ENCODE measurements at places on chromosomes 6 and 20.

- no peaks in the 10 kb centered on the region for H3K27me3 ChIP-seq
- DNase-seq, result no peak
- H3K4me3 ChIP-seq, result no peak overlapping the region
Measured at GRCh38 chr6:7119272-7119801, 11.6 kb downstream of the RREB1 start.

DNA sequence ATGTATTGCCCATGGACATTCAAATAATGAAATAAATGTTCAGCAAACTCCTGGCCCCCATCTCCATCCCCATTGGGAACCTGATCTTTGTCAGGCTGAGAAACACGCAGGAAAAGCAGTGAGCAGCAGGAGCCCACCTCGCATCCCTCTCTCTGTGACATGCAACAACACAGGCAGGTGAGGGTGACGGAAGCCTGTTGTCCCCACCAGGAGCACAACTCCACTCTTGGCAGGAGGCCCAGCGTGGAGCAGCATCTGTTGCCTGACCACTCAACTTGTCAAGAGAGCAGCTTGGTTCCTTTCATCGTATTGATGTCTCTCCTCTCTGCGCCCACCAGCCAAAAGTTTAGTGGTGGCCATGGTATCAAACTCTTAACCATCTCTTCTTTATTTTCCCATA lies 586.9 kb upstream of the ARID1B start:
- H3K27me3 ChIP-seq, result peaks cover 5% of the 10 kb centered on the region
- H3K4me3 ChIP-seq, result no peak overlapping the region
- H3K36me3 ChIP-seq, result no peaks in the 10 kb centered on the region

GRCh38 chr6:69146385-69146784 lies 511.3 kb downstream of the ADGRB3 start:
- no peak for DNase-seq
- H3K36me3 ChIP-seq, result peaks cover 3% of the 10 kb centered on the region
- H3K4me1 ChIP-seq, result no peaks in the 10 kb centered on the region

DNA sequence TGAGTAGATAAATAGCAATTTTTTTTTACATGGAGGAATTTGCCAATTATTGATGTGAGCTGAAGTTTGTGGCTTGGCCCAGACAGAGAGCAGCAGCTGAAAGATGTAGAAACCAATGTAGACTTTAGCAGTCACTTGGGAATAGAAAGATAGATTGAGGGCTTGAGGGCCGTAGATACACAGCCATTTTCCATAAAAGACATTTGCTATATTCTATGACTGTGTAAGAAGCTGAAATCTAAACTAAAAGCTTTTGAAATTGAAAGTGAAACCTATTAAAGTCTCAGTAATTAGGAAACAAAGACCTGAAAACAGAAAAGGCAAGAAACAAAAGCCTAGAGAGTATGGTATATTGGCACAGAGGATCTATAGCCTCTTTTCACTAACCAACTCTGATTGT lies 332.7 kb downstream of the CENPW start:
- H3K4me1 ChIP-seq, result no peaks in the 10 kb centered on the region
- H3K27me3 ChIP-seq, result no peaks in the 10 kb centered on the region

DNA sequence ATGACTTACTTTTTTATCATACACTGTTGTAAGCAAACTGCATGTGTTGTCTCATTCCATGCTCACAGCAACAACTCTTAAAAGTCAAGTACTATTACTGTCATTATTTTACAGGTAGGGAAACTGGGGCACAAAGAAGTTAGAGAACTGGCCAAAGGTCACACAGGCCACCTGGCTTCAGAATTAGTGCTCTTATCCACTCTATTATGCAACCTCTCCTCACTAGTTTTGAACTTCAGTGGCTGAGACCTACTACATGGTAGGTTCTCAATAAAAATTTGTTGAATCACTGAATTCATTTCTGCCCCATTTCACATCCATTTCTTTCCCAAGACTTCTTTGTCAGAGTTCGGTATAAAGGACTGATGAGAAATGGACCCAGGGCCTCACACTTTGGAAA lies 2.3 kb upstream of the BTN3A3 start:
- H3K4me3 ChIP-seq, result no peak overlapping the region
- no peaks in the 10 kb centered on the region for H3K27me3 ChIP-seq
- H3K36me3 ChIP-seq, result peaks cover 20% of the 10 kb centered on the region

GRCh38 chr6:168340819-168341218 lies 21.2 kb upstream of the DACT2 start:
- H3K27me3 ChIP-seq, result peaks cover 66% of the 10 kb centered on the region
- H3K27ac ChIP-seq, result no peak overlapping the region
- peaks cover 18% of the 10 kb centered on the region for H3K4me1 ChIP-seq
- no peaks in the 10 kb centered on the region for H3K36me3 ChIP-seq
- no peak overlapping the region for H3K4me3 ChIP-seq

DNA sequence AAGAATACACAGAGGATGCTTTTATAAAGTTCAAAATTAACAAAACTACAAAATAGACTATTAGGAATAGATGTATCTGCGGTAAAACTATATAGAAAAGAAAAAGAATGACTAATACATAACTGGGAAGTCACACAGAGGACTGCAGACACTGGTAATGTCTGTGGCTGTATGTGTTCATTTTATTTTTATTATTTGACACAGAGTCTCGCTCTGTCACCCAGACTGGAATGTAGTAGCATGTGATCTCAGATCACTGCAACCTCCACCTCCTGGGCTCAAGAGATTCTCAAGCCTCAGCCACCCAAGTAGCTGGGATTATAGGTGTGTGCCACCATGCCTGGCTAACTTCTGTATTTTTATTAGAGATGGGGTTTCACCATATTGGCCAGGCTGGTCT lies 38.9 kb downstream of the ESF1 start:
- peaks cover 43% of the 10 kb centered on the region for H3K36me3 ChIP-seq
- no peaks in the 10 kb centered on the region for H3K4me1 ChIP-seq

DNA sequence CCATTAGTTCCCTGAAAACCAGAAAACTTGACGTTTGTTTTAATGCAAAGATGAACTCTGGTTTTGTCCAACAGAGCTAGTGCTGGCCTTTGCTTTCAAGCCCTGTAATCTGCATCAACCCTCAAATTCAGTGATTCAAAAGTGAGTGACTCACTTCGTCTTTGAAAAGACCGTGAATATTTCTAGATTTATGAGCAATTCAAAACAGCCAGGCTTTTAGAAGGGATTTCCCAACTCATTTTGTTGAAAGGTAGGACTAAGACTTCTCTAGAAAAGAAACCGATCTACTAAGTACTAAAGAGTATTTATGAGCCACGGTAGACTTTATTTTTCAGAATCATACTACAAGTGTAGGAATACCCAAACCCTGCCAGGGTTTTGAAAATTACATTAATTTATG lies 121.5 kb downstream of the UST start:
- DNase-seq, result no peak
- no peaks in the 10 kb centered on the region for H3K36me3 ChIP-seq
- no peak overlapping the region for H3K27ac ChIP-seq
- H3K4me3 ChIP-seq, result no peak overlapping the region
- peaks cover 8% of the 10 kb centered on the region for H3K4me1 ChIP-seq
- no peaks in the 10 kb centered on the region for H3K27me3 ChIP-seq

- peaks cover 5% of the 10 kb centered on the region for H3K4me1 ChIP-seq
- no peaks in the 10 kb centered on the region for H3K27me3 ChIP-seq
- no peak for DNase-seq
- H3K27ac ChIP-seq, result no peak overlapping the region
- no peak overlapping the region for H3K4me3 ChIP-seq
Measured at GRCh38 chr6:132017942-132018341, 66.8 kb upstream of the CCN2 start.

GRCh38 chr6:127641905-127642304 lies 64.9 kb downstream of the C6orf58 start:
- H3K27ac ChIP-seq, result no peak overlapping the region
- H3K4me3 ChIP-seq, result no peak overlapping the region
- H3K36me3 ChIP-seq, result peaks cover 2% of the 10 kb centered on the region

DNA sequence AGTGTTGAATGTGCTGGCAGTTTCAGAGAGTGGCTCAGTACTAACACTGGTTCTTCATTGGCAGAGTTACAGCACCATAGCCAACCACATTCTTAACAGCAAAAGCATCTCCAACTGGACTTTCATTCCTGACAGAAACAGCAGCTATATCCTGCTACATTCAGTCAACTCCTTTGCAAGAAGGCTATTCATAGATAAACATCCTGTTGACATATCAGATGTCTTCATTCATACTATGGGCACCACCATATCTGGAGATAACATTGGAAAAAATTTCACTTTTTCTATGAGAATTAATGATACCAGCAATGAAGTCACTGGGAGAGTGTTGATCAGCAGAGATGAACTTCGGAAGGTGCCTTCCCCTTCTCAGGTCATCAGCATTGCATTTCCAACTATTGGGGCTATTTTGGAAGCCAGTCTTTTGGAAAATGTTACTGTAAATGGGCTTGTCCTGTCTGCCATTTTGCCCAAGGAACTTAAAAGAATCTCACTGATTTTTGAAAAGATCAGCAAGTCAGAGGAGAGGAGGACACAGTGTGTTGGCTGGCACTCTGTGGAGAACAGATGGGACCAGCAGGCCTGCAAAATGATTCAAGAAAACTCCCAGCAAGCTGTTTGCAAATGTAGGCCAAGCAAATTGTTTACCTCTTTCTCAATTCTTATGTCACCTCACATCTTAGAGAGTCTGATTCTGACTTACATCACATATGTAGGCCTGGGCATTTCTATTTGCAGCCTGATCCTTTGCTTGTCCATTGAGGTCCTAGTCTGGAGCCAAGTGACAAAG lies 17.0 kb upstream of the ADGRF4 start:
- H3K27ac ChIP-seq, result no peak overlapping the region
- H3K27me3 ChIP-seq, result no peaks in the 10 kb centered on the region
- DNase-seq, result no peak
- H3K36me3 ChIP-seq, result no peaks in the 10 kb centered on the region
- H3K4me1 ChIP-seq, result no peaks in the 10 kb centered on the region

DNA sequence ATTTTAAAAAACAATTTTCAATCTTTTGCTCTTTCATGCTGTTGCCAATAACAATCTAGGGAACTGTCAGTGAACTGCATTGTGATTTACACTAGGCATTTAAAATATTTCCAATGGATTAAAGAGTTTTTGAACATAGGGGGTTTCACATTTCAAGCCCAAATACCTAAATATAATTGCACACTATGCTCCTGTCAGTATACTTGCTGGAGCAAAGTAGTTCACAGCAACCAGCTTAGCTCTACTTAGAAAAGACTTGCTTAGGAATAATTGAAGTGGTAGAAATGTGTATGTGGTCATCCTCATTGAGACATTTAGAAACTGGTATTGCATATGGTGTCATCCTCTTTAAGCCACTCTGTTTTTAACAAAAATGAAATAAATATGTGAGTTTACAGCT lies 41.7 kb upstream of the REV3L start:
- peaks cover 14% of the 10 kb centered on the region for H3K36me3 ChIP-seq
- H3K27ac ChIP-seq, result peak overlapping the region; percentile 18
- H3K4me3 ChIP-seq, result no peak overlapping the region
- H3K4me1 ChIP-seq, result peaks cover 25% of the 10 kb centered on the region

DNA sequence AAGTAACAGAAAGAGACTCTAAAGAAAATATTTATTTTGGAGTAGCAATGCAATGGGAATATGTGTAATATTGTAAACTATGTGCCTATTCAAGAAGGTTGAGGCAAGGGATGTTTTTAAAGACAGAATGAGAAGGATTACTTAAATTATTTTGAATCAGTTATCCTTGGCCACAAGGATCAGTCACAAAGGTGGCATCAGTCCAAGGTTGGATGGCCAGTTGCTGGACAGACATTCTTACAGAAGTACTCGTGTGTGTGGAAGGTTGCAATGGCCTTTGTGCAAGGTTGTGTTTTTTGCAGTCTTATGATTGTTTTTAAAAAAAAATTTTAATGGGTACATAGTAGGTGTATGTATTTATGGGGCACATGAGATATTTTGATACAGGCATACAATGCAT lies 2.0 kb downstream of the QRSL1 start:
- no peak overlapping the region for H3K4me3 ChIP-seq
- no peak overlapping the region for H3K27ac ChIP-seq
- H3K27me3 ChIP-seq, result no peaks in the 10 kb centered on the region
- H3K4me1 ChIP-seq, result peaks cover 32% of the 10 kb centered on the region

DNA sequence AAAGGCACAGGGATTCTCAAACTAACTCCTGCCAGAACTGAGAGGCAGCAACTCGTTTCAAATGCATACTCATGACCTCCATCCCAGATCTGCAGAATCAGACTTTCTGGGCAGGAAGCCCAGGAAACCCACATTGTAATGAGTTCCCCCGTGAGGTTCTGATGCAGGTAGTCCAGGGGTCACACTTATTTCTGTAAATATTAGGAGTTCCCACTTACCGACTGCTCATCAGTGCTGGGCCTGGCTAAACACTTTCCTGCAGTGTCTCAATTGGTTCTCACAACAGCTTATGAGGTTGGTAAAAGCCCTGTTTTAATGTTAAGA lies 11.6 kb downstream of the DUSP15 start:
- peaks cover 8% of the 10 kb centered on the region for H3K27me3 ChIP-seq
- H3K27ac ChIP-seq, result no peak overlapping the region
- DNase-seq, result no peak
- peaks cover 19% of the 10 kb centered on the region for H3K4me1 ChIP-seq
- no peak overlapping the region for H3K4me3 ChIP-seq
- no peaks in the 10 kb centered on the region for H3K36me3 ChIP-seq

- H3K36me3 ChIP-seq, result peaks cover 26% of the 10 kb centered on the region
- H3K4me3 ChIP-seq, result no peak overlapping the region
- H3K27me3 ChIP-seq, result no peaks in the 10 kb centered on the region
- H3K27ac ChIP-seq, result no peak overlapping the region
- no peak for DNase-seq
Measured at GRCh38 chr20:479487-479886, 17.2 kb upstream of the TBC1D20 start.

DNA sequence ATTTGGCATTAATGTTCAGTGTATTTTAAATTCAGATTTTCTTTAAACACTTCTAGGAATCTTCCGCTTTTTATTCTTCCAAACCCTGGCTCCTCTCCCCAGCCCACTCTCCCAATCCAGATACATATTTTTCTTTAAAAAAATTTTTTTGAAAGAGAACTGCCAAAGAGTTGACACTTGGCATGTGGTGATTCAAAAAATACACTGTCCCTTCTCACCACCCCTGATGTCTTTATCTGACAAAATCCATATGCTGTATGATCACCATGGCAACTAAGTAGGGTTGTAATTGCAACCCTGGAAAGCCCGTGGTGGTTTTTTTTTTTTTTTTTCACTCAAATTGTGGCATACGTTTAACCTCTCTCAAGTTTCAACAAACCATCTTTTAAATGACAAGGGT lies 355.8 kb upstream of the SASH1 start:
- peaks cover 26% of the 10 kb centered on the region for H3K4me1 ChIP-seq
- no peak overlapping the region for H3K4me3 ChIP-seq
- peaks cover 6% of the 10 kb centered on the region for H3K36me3 ChIP-seq
- no peak overlapping the region for H3K27ac ChIP-seq
- no peaks in the 10 kb centered on the region for H3K27me3 ChIP-seq

GRCh38 chr6:114740547-114740946 lies 397.7 kb upstream of the HS3ST5 start:
- H3K36me3 ChIP-seq, result no peaks in the 10 kb centered on the region
- no peak overlapping the region for H3K27ac ChIP-seq
- H3K4me3 ChIP-seq, result no peak overlapping the region
- peaks cover under 1% of the 10 kb centered on the region for H3K4me1 ChIP-seq
- DNase-seq, result no peak
